ENCODE measurements at places on chromosomes 11 and 22.

DNA sequence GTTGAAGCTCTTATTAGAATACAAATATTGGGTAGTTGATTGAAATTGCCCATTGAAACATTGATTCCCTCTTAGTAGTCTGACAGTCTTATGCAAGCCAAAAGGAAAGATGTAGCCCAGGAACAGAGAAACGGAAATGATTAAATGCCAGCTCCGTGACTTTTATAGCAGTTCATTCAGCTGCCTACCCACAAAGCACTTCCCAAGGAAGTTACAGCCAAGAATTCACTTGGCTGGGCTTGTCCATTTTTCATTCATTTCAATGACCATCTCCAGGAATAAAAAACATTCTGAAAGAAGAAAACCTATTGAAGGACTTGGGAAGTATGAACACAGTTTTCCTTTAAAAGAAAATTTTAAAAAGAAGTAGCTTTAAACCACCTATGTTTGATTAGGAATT lies 62.0 kb downstream of the NCAM1 start:
- no peak for DNase-seq

DNA sequence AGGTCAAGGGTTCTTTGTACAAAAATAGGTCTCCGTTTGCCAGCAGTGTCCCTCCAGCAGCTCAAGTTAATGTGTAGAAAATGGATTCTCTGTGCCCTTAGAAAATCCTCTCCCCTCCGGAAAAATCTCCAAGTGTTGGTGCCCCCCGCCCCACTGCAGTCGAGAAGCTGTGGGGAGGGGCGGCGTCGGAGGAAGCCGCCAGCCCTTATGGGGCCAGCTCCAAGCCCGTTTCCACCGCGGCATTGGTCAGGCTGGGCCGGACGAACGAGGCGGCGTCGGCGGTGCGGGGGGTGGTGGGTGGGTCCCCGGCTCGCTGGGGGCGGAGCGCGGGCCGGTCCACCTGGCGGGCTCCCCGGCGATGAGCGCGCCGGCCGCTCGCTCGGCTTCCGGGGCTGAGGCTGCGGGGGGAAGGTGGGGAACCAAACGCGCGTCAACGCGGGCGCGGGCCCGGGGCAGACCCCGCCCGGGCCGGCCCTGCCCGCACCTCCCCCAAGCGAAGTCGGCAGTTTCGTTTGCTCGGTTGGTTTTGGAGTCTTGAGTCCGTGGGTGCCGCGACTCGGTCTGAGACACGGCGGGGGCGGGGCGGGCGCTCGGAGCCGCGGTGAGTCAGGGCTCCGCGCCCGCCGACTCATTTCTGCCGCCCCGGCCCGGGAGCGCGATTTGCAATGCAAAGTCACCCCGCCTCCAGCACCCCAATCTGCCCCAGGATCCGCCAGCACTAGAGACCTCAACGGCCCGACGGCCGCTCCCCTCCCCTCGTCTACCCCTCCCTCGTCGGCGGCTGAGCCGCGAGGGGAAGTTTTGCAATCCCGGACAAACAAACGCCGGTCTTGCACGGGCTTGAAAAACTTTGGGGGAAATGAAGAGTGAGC lies 1.4 kb downstream of the ASCL2 start:
- peak; percentile 75 for DNase-seq

DNA sequence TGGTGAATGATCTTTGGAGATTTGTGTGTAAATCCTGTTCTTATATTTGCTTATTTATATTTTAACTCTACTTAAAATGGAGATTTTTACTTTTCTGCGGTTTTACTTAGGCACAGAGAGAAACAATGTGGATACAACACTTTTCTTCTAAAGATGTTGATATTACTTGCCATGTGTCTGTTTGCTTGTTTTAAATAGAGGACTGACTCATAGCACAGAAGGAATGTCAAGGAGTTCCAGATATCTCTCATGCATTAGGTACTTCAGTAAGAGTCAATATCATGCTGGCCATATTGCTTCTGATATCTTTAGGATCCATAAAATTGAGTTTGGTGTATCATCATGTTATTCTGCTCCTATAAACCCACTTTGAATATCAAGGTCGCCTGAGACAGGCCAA lies 395.0 kb downstream of the OPCML start:
- DNase-seq, result no peak

GRCh38 chr11:120547811-120548681 lies 36.5 kb downstream of the GRIK4 start:
- no peak for DNase-seq

- no peak for DNase-seq
Observed at GRCh38 chr11:86593833-86594232, 78.6 kb downstream of the ME3 start.

DNA sequence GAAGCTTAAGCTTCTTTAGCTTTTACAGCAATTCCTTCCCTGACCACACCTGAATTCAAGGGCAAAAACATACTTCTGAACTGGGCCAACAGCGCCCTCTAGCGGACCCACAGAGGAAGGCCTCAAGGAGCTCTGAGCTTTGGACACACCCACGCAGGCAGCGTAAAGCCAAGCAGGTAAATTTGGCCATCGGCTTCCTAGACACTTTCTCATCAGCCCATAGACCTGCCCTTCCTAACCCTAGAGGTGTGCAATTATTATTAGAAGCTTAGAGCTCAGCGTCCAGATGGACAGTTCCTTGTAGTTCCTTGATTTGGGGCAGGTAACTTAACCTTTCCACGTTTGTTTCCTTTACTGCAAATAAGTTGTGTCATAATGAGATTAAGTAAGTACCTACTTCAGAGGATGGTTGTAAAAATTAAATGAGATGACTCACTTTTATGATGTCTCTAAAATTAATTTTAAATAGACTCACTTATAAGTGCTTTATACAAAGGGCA lies 25.7 kb upstream of the HMGXB4 start:
- DNase-seq, result peak; percentile 41

GRCh38 chr22:49108636-49109315 lies 718.9 kb downstream of the BRD1 start:
- no peak for DNase-seq

DNA sequence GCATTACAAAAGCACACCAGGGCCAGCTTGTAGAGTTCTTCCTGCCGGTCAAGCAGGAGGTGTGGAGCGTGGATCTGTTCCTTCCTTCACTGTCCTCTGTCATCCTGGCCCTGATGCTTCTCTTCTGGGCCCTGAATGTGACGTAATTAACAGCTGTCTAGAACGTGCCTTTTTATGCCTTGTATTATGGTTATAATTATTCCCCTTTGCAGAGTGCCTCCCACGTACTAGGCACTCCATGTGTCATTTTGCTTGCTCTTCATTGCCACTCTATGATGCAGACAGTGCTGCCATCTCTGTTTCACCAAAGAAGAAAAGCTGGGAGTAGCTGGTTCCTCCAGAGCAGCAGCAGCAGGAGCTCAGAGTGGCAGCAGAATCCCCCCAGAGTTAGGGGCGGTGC lies 132.1 kb upstream of the TTC12 start:
- DNase-seq, result no peak

GRCh38 chr11:70397336-70397982 lies 870 bp upstream of the CTTN start:
- DNase-seq, result no peak

GRCh38 chr11:6545917-6546605 lies 49.0 kb downstream of the DNHD1 start:
- DNase-seq, result no peak

DNA sequence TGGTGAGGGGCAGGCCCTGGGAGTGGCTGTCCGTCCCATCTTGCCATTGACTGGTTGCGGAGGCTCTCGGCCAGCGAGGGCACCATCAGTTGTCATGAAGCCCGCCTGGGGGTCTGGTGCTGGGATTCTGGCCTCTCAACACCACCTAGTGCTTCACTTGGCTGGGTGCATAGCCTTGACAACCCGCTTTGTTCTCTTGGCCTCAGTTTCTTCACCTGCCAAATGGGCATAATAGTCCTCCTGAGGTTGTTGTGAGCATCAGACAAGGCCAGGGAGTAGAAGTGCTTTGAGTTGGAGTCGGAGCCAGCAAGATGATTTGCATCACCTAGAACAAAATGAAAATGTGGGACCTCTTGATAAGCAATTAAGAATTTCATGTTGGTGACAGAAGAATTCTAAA lies 1.5 kb upstream of the CACNA1I start:
- DNase-seq, result no peak

All from stimulated activated CD8-positive, alpha-beta memory T cell treated with anti-CD3 and anti-CD28 coated beads, Interleukin-15, amount 100 ng/mL, for 48 hours (primary cell).